ENCODE measurements at places on chromosomes 3 and 15.

DNA sequence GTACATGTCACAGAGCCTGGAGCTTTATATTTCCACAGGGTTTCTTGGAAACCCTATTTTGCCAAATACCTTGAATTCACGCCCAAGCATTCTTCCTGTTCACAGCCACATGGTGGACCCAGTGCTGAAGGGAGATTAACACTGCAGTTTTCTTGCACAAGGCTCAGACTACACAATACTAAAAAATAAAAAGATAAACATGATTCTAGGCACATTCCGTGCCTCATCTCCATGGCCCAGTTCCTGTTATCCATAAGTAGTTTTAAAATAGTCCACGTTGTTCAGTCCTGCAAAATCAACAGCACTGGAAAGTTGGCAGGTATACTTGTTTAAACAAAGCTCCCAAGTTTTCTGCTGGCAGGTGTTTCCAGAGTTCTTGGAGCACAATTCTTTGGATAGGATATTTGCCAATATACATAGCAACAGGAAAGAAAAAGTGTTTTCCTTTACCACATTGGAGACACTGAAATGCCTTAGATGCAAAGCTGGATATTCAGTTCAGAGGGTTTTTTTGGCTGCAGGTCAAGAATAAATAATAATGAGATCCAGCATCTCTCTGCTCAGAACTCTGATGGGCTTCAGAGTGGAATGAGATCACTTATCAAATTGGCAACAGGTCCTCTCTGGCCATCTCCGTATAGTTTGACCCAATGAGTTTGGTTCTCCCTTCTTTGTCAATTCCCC is 88.1 kb upstream of the TGFBR2 start:
- DNase-seq = no peak

DNA sequence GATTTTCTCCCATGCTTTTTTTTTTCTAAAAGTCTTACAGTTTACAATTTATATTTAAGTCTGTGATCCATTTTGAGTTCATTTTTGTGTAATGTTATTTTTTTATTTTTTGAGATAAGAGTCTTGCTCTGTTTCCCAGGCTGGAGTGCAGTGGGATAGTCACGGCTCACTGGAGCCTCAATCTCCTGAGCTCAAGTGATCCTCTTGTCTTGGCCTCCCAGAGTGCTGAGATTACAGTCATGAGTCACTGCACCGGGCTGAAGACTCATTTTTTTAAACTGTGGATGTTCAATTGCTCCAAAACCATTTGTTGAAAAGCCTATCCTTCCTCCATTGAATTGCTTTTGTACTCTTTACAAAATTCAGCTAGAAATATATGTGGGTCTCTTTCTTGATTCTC is 19.5 kb downstream of the LNP1 start:
- no peak for DNase-seq

DNA sequence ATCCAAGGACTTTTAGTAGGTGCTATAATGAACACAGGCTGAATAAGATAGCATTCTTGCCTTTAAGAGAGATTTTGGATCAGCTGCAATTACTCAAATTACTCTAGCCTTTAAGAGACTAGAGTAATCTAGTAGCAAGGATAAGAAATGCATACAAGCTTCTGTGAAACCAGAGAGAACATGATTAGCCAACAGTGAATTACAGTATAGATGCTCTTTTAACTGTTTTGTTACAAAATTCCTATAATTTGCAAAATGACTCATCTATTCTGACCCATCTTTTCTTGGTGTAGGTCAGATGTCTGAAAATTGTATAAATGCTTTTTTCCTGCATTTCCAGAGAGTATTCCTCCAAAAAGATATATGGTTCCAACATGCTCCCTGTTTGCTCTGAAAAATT is 66.9 kb downstream of the CEP63 start:
- no peak for DNase-seq

DNA sequence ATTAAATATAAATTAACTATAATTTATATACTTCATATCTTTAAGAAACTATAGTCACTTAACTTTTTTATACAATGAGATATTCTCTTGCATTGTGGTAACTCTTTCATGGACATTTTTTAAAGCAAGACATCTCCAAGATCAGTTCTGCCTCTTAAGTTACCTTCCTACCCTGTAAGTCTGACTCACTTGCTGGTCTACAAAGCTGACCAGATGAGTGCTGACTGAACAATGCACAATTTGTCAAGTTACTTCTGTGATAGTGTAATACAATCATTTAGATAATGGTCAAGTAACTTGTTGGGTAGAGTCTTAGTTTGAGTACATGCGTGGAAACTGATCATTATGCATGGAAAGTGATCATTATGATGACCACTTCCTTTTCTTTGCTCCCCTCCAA is 145.9 kb downstream of the MEIS2 start:
- DNase-seq = no peak

GRCh38 chr15:60890375-60891230 is 338.5 kb downstream of the RORA start:
- no peak for DNase-seq

DNA sequence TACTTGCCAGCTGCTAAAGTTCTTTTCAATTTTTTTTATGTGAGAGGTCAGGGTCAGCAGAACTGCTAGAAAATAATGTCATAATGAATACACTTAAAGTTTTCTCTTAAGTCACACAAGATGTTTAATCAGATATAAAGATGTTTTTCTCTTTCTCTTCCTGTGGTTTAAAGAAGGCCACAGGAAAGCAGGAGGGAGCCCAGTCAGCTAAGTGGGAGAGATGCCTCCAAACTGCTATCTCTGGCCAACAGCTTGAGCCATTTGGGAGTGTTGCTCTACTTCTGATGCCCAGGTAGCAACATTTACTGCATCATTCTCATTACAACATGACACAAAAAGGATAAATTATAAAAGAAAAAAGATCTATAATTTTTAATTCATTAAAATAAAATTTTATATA is 45.7 kb upstream of the NLGN1 start:
- no peak for DNase-seq

GRCh38 chr3:36989005-36989404 is 3.9 kb downstream of the EPM2AIP1 start:
- DNase-seq = no peak

DNA sequence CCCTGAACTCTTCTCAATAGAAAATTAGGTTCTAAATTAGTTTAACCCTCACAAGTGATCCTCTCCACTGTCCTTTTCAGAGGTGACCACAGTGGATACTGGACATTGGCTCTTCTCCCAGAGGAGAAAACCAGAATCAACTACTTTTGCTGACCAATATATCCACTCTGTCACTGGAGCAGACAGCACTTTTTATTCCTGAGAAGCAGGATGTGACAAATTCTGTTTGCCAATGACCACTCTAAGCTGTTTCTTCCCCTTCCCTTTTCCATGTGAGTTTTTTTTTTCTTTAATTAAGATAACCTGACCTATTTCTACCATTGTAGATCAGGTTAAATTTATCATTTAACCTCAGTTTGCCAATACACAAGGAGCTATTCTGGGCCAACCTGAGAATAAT is 79.7 kb upstream of the ZNF280D start:
- DNase-seq = no peak

DNA sequence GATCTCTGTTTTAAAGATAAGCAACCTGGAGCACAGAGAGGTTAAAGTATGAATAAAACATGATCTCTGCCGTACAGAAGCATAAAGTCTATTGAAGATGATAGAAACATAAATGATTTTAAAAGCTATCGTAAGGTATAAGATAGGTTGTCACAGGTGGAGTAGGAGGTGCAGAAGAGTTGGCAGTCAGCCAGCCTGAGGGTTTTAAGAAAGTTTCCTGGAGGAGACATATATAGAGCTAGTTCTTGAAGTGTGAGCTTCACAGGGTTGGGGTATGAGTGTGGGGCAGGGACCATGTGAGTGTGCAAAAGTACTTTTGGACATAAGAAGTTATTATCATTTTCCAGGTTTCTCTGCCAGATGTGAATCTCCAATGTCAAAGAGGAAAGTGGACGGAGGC is 3.9 kb upstream of the FGF12 start:
- no peak for DNase-seq

- no peak for DNase-seq
Observed at GRCh38 chr3:98592345-98592935, 971 bp downstream of the CPOX start.

DNA sequence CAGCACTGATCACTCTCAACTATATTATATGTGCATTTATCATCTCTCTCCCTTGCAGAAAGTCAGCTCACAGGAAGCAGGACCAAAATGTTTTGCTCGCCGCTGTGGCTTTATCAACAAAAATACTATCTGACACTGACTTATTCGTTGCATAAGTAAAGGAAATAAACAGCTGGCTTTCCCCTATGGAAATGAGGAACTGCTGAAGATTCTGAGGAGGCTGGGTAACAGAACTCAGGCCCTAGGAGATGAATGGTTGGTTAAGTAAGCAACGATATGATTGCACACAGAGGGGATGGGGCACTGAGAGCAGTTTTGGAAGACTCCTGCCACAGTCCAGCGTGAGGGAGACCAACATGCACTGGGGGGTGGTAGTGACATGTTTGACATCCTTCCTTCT is 181.1 kb downstream of the STT3B start:
- no peak for DNase-seq

- DNase-seq = no peak
Observed at GRCh38 chr3:135878501-135878900, 87.0 kb upstream of the PPP2R3A start.
